ENCODE measurements at places on chromosomes 3 and 15.

GRCh38 chr15:88542342-88542733 is 4.1 kb downstream of the DET1 start:
- no peak for DNase-seq

GRCh38 chr3:3705090-3705775 is 94.0 kb upstream of the LRRN1 start:
- DNase-seq = no peak

DNA sequence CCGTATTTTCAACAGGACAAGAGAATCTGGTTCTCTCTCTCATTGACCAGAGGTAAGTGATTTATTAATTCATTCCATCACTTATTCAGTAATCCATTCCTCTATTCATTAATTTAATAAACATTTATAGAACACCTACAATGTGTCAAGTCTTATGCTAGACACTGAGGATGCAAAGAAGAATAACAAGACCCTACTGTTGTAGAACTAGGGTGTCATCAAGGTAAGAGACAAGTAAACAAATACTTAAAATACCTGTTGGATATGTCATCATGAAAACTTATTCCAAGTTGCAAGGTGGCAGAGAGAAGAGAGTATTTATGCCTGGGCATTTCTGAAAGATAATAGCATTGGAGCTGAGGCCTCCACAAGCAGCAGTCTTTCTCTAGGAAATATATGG is 257.8 kb downstream of the CDIN1 start:
- no peak for DNase-seq

DNA sequence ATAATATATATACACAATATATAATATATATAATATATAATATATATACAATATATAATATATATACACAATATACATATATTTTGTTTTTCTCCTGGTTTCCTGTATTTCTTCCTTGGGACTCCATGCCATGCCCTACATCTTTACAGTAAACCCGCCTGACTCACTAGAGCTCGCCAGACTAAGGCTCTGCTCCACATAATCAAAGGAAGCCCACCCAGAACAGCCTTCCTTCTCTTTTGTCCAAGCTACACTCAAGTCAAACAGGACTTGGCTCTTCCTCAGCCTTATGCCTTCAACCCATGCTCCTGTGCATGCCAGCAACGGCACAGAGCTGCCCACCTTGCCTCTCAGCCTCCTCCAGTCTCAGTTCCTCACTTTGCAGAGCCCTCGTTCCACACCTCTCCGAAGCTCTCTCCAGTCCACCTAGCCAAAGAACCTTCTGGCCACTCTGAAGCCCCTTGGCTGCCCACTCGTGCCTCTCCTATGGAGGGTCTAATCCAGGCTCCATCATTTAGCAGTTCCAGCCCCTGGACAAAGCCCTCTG is 109.1 kb downstream of the RFTN1 start:
- DNase-seq = no peak

DNA sequence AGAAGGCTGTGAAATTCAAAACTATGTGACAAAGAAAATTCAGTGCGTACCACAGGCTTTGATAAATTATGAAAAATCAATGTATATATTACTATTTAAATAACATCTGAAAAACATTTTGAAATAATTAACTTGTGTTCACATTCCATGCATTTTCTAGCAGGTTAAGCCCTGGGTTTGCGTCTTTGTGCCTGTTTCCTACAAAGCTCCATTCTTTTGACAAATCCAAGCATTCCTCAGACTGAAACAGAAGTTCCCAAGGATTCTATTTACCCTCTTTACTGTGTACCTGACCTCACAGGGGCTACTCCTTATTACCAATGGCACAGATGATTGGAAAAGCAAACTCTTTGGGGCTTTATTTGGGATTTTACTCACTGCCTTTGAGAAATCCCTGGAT is 1.9 kb downstream of the PAQR9 start:
- DNase-seq = no peak

- DNase-seq = no peak
These were observed 176.0 kb upstream of the TMCO5A start for GRCh38 chr15:37758412-37758811.

DNA sequence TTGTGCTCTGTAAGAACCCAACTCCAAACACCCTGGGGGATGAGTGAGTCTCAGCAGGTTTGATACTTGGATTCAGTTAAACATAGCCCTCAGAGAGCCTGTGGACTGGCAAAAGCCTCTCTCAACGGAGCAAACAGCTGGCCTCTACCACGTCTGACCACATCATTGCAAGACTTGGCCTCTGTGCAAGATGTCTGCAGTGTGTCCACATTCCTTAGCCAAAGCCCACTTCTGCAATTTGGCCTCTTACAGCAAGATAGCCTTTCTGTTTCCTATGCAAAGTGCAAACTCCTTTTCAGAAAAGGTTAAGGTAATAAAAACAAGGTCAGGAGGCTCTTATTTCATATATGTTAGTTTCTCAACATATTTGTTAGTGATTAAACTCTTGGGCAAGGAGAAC is 27.9 kb downstream of the FBN1 start:
- DNase-seq = no peak

DNA sequence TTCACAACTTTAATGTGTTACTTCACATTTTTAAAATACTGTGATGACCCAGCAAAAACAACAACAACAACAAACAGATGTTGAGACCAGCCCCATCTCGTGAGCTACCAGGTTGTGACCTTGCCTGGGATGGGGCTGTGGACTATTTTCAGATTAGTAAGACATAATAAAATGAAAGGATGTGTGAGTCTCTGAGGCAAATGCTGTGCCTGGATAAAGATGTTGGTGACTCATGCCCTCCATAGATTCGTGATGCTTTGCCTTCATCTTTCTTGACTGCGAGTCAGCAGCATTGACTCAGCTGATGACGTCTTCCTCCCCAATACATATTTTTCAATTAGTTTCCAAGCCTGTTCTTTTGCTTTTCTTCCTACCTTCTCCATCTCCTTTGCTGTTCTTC is 453.0 kb upstream of the CFAP20DC start:
- DNase-seq = no peak

GRCh38 chr3:94303897-94304296 is 241.0 kb downstream of the NSUN3 start:
- no peak for DNase-seq

DNA sequence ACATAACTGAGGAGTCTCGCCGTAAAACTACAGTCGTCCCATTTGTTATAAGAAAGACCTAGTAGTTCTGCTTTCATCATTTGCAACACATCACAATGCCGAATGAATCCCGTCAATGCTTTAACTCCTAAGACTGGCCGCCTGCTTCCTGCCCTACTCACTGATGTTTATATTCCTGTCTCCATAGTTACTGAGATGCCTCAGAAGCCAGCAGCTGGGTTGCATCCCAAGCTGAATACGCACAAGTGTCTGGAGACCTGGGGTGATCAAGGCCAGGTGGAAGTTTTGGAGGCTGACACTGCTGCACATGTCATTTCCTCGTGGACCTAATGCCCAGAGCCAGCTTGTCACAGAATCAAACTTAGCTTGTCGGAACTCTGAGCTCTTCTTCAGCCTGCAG is 95.2 kb upstream of the UBE2E1 start:
- no peak for DNase-seq

GRCh38 chr3:16478516-16478915 is 35.0 kb downstream of the RFTN1 start:
- no peak for DNase-seq
